ENCODE measurements at places on chromosomes 5 and 9. TPM values are rescaled to one million over a fixed set of nuclear protein-coding genes. Genes with fewer than 3 reads are reported as not detected.

The PHF24 gene
- total RNA-seq: 0.17 TPM

The PCDHB4 gene
- 0.50 TPM for total RNA-seq

The SPINK6 gene
- total RNA-seq: not detected

The SPATA31E1 gene
- not detected for total RNA-seq

The CNTNAP3 gene
- under 0.01 TPM for total RNA-seq

The TSPAN17 gene
- 29.0 TPM for total RNA-seq

The CSF1R gene
- total RNA-seq: not detected

The SOHLH1 gene
- not detected for total RNA-seq

All from fibroblast of lung (primary cell).